Breast epithelium (tissue), 4 donors: ENCODE measurements at places on chromosomes 7 and 10.

GRCh38 chr7:52168085-52168484, 851.5 kb upstream of the COBL start:
- DNase-seq, result no peak

DNA sequence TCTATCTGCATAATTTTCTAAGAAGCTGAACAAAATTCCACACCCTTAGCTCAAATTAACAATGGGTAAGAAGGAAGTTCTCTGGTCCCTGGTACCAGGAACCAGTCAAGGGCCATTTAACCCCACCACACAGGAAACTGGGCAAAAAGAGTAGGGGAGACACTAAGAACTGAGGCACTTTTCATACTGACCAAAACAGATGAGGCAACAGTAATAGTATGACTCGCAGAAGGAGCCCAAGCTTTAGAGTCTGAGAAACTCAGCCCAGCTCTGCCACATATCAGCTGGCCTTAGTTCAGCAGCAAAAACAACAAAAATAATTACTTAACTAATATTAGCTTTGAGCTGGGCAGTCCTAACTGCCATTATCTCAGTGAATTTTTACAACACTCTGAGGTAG, 221.2 kb downstream of the FAM107B start:
- no peak for DNase-seq

DNA sequence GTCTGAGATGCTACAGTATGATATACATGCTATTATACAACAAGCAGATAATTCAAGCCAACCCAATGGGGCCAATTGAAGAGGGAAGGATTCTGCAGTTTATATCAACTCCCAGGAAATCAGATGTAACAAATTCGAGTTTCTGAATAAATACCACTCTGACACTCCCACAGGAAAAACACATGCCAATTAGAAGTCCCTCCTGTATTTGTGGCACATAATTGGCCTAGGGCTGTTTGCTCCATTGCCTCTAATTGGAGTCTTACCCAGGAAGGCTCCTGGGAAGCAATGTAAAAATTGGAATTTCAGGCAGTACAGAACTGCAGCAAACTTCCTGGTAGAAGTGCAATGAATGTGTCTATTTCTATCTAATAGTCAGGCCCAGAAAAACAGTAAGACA, 4.7 kb downstream of the PPA1 start:
- DNase-seq, result no peak

DNA sequence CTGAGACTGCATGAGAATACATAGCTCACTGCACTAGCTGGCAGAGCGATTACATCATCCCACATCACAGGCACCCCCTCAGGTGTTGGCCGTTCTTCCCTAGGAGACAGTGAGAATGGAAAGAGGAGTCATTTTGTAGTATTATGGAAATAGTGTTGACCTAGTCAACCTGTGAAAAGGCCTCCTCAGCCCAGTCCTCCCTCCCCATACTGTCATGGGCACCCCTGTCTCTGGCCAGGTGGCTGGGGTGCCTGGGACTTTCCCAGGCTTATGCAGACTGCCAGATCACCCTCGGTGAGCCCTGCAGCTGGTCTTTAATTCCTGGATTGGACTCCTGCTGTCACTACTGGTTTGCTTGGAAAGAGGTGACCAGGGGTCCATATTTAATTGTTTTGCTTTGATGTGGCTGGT, 4.0 kb downstream of the INPP5A start:
- no peak for DNase-seq

DNA sequence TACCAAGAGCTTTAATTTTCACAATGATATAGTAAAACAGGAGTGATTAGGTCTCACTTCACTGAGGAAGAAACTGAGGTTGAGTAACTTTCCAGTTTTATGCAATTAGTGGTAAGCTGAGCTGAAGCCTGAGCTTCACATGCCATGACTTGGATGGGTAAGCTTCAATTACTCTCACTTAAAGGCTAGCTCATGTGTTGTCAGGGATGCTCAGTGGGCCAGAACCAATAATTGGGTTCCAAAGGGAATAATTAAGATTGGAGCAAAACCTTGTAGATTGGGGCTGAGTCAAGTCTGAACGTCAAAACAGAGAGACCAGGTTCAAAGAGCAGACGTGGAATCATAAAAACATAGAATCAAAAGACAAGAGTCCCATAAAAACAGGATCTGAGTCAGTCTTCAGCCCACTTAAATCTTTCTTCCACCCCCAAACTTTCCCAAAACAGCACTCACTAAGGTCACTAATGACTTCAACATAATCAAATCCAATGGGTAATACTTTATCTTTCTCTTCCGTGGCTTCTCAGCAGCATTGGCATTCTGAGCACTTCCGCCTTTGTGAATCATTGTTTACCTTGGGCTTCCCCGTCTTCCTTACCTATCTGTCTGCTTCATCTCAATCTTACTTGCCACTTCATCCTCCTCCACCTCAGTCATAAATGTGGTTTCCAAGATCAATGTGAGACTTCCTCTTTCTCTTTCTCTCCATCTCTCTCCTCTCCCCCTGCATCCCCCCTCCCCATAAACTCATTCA, 23.0 kb upstream of the EGFR start:
- DNase-seq, result no peak
